ENCODE measurements at places on chromosomes 7 and 10.

GRCh38 chr10:8430321-8430720, 375.8 kb downstream of the GATA3 start:
- DNase-seq = no peak

- no peak for DNase-seq
Observed at GRCh38 chr10:122323941-122324675, 50.4 kb upstream of the PLEKHA1 start.

DNA sequence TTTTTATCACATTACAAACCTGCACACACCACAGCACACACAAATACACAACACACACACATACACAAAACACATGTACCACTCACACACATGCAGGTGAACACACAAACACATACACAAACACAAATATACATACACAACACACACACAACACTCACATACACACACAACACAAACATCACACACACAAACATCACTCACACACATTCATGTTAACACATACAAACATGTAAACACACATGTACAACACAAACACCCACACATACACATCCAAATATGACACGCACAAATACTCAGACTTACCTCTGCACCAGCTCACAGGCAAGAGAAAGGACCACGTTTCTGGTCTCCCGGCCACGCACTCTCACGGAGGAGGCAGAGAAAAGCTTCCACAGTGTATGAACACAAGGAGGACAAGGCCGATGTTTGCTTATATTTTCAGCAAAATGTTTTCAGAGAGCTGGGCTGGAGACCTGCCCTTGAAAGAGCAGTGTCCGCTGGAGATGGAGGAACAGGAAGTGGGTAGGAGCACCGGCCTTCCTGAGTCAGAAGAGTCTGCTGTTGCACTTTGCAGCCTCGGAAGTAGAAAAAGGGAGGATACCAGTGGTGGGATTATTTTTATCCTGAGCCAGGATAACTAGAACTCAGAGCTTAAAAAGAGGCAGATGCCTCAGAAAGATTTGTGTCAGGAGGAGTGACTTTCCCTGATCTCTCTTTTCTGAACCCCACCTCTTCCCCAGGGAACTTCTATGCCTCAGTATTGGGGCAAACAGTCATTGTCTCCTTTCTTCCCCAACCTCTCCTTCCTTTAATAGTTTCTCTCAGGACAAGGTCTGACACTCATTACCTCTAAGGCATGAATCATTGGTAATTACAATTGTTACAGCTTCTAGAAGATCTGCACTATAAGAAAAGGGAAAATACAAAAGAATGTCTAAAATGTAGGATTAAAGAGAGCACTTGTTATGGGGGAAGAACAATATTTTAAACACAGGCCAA, at the start of gene GIMAP6:
Gene GIMAP6 (minus strand): TSS at position 520 of the 999 bp plus-strand sequence. CDS start 2,243 bp downstream, outside the sequence.
- no peak for DNase-seq

DNA sequence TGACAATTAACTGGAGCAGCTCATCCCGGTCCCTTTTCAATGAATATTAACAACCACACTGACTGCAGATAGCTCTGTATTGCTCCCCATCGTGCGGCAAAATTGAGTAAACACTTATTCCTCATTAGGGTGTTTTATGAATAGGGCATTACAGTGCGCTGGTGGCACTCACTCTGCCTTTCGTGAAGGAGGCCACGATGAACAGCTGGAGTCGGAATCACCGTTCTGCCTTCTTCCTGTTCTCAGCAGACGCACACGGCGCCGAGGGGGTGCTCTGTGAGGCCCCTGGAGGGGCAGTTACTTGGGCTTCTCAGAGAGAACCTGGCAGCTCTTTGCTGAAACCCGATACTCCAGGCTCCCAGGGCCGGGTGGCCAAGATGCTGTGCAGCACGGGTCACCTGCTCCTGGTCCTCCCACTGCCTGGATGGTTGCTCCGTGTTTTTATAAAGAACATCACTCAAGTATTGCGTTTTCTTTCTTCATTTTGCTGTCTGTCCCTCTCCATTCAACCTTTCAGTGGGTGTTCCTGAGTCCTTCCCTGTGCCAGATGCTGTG, 241.9 kb downstream of the GLRX3 start:
- DNase-seq = no peak

DNA sequence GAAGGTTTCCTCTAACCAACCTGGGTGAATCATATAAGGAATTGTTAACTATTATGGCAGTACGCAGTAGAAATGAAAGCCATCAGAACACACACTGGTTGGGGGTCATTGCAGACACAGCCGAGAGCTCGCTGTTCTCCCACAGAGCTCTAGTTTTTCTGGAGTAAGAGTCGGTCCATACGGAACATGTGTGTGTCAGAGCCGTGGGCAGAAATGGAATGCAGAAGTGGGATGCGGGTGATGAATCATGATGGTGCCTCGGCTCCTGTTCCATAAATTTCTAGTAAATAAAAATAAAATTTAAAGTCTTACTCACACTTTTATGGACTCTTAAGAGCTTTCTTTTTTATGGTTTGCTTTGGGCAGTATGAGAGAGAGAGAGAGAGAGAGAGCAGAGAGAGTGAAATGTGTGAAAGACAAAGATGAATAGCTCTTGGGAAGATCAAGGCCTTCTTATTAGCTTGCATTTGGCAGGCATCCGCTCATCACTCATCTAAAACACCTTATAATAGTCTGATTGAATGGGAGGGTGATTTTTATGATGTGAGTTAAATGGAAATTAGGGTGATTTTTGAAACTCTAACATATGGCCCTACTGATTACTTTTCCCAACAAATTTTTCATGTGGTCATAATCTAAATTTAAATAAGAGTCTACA, 98.8 kb upstream of the PFKP start:
- DNase-seq = no peak

GRCh38 chr7:36982766-36983165, 258.5 kb upstream of the AOAH start:
- DNase-seq = no peak

DNA sequence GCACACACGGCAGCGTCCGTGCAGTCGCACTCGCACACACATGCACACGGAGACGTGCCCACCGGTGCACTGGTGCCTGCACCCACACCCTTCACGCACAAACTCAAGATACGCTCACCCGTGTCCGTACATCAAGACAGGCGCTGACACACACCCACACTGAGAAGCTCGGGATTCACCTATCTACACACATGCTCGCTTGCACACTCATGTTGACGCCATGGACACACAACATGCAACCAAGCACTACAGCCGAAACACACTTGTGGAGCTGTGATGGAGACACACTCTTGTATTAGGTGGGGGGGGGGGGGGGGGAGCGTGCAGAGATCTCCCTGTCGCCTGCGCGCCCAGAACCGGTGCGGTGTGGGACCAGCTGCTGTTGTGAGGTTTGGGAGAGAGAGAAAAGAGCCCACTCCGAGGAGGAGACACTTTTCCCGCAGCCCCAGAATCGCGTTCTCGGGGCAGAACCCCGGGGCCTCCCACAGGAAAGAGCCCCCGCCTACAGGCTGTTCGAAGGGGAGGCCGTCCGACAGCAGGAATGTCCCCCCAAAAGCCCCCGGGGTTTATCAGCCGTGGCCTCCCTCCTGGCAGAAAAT, 605 bp upstream of the NFKB2 start:
- no peak for DNase-seq

DNA sequence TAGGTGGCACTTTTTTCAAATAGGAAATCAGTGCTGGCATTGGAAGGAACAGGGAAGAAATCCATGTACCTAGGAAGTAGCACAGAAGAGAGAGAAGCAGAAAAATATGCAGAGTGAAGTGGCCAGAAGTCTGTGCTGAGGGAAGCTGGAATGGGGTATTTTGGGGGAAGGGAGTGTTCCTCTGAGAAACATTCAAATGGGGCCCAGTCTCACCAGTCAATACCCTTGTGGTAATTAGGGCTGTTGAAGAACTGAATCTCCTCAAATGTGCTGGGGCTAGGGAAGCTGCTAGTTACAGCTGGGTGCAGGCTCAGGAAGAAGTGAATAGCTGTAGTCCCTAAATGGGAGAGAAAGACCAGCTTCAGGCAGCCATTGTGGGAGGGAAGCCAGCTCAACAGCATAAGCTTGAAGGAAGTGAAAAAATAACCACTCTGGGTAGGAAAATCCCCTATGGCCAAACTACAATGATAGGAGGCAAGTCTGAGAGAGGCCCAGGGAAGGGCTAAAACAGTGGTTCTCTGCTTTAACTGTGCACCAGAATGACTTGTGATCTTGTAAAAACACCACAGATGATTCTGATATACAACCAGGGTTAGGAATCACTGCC, 7.6 kb downstream of the NDST2 start:
- no peak for DNase-seq

DNA sequence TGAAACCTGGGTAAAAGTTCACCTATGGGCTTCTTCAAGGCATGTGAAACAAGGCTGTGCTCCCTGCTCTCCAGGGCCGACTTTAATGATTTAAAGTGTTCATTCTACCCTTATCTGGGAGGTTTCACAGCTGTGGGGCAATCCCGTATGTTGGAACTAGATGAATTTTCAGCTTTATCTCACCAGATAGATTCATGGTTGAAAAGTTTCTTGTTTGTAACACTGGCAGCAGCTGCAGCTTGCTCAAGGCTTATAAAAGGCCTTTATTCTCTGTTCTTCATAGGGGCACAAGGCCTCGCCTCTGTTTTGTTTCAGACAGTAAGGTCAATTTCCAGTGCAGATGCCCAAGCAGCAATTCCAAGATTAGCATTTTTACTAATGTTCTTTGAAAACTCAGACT, 70.4 kb upstream of the DNAJB12 start:
- DNase-seq = no peak

GRCh38 chr7:132203021-132203420, 373.2 kb downstream of the PLXNA4 start:
- no peak for DNase-seq

- DNase-seq = no peak
Observed at GRCh38 chr7:87213811-87214210, 5.7 kb downstream of the TMEM243 start.

GRCh38 chr7:16838386-16838785, 33.6 kb upstream of the AGR2 start:
- DNase-seq = no peak

GRCh38 chr7:80624763-80625162, 13.7 kb upstream of the CD36 start:
- no peak for DNase-seq

DNA sequence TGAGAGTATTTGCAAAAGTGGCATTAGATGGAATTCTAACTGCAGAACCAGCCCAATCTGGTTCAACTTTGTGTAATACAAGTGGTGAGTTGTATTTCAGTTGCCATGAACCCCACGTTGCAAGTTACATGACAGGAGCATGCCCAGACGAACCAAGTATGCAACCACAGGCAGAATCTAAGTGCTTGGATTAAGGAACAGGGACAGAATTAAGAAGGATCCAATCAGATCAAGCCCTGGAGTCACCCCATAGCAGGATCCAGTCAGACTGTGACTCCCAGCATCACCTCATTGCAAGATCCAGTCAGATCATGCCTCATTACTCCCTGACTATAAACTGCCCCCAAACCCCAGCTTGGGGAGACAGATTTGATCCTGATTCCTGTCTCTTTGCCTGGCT, 388.7 kb upstream of the NRP1 start:
- DNase-seq = no peak

- DNase-seq = no peak
Observed at GRCh38 chr10:123038782-123039631, 30.2 kb downstream of the ACADSB start.

DNA sequence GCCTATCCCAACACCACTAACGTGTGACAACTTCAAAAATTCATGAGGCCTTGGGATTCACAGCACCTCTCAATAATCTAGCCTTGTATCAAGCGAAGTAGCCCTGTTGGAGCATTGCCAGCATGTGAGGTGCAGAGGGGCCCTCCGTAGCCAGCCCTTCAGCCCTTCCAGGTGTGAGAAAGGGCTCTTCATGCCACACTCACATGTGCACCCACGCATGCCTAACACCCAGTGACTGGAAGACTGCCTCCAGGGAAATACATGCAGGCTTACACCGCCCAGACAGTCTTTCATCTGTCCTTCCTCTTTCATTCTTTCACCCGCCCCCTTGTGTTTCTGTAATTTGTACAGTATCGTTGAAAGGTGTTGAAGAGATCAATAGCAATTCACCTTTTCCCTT, 26.1 kb downstream of the LRRC4 start:
- peak; percentile 77 for DNase-seq

DNA sequence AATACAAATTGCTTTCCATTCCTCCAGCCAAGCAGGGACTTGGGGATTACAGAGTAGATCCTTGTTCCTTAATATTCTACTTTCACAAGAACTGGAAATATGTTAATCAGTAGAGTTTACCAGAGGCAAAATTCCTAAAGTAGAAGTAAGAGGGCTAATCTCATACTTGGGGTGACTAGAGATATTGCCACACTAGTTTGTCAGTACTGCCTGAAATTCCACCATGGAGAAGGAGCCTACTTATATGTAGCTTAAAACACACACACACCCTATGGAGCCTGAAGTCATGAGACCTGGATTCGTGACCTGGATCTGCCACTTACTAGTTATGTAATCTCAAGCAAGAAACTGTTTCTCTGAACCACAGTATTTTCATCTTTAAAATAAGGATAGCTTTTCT, 33.9 kb downstream of the STRIP2 start:
- DNase-seq = no peak

DNA sequence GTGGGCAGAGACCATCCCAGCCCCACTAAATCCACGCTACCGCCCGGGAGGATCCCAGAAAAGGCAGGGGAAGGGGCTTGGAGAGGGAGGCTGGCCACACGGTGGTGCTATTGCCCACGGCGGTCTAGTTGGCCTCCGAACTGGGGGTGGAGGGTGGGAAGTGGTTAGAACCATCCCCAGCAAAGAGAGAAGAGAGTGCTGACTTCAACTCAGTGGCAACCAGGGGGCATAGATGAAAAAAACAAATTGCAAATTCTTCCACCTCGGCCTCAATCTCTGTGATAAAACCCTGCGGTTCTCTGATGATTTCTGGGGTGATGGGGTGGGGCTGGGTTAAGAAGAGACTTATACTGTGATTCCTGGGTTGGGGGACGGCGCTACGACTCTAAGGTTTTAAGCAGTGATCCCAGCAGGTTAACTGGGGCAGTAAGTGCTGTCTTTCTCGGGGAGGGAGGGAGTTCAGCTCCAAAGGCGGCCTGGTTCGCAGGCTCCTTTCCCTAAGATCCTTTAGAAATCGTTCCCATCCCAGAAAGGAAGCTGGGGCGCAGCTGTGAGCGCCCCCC, 154.5 kb upstream of the LYZL2 start:
- DNase-seq = no peak

- DNase-seq = no peak
Observed at GRCh38 chr10:79479283-79479909, 32.9 kb upstream of the EIF5AL1 start.

GRCh38 chr10:72261784-72262404, 11.8 kb upstream of the DDIT4 start:
- no peak for DNase-seq

- no peak for DNase-seq
Observed at GRCh38 chr7:81488210-81488609, 281.6 kb downstream of the HGF start.

GRCh38 chr10:76036962-76037361, 605.5 kb downstream of the LRMDA start:
- no peak for DNase-seq

All from NCI-H187 treated with DMSO at 0.1 percent for 48 hours (cell line).